Uterine smooth muscle cell (primary cell): ENCODE measurements at places on chromosomes 5 and 9. TPM values are rescaled to one million over a fixed set of nuclear protein-coding genes. Genes with fewer than 3 reads are reported as not detected.

Gene STK32A
- 0.22 and 1.2 TPM in 2 replicates for total RNA-seq

Gene ZNF454
- 1.7 and 2.6 TPM in 2 replicates for total RNA-seq

Gene PTGR1
- total RNA-seq = 77.0 and 89.0 TPM in 2 replicates

Gene RASGEF1C
- 0.11 TPM in 1 of 2 replicates, not detected in the other for total RNA-seq

Gene NTRK2
- total RNA-seq = 0.33 and 1.9 TPM in 2 replicates

Gene SLC34A3
- not detected in 2 replicates for total RNA-seq

Gene IFNA13
- total RNA-seq = not detected in 2 replicates

Gene CSF2
- 0.12 and 0.89 TPM in 2 replicates for total RNA-seq

Gene INSYN2B
- total RNA-seq = 11.2 and 15.3 TPM in 2 replicates

Gene PCDHB12
- total RNA-seq = under 0.01 and 0.12 TPM in 2 replicates

Gene STXBP1
- 58.5 and 64.5 TPM in 2 replicates for total RNA-seq

Gene SV2C
- total RNA-seq = under 0.01 TPM in 1 of 2 replicates, not detected in the other

Gene LCN2
- not detected in 2 replicates for total RNA-seq

Gene ABCA2
- 19.0 and 31.7 TPM in 2 replicates for total RNA-seq

Gene NANS
- 131 and 154 TPM in 2 replicates for total RNA-seq

Gene NIM1K
- 1.2 and 1.7 TPM in 2 replicates for total RNA-seq

Gene SPATA31C1
- total RNA-seq = not detected in 2 replicates

Gene OR1Q1
- not detected in 2 replicates for total RNA-seq

Gene PCSK1
- total RNA-seq = 0.62 and 0.89 TPM in 2 replicates

Gene IFNA10
- not detected in 2 replicates for total RNA-seq

Gene ARHGEF37
- 0.66 and 1.5 TPM in 2 replicates for total RNA-seq

Gene GNG10
- 89.9 and 104 TPM in 2 replicates for total RNA-seq

Gene TTLL11
- 2.9 and 3.8 TPM in 2 replicates for total RNA-seq
